GM23338 (cell line): ENCODE measurements at places on chromosomes 16 and 17. TPM values are rescaled to one million over a fixed set of nuclear protein-coding genes. Genes with fewer than 3 reads are reported as not detected.

Gene OTOP2
- not detected in 2 replicates for polyA plus RNA-seq

Gene KRTAP2-2
- not detected in 2 replicates for polyA plus RNA-seq

Gene KIF18B
- polyA plus RNA-seq = 13.5 and 14.1 TPM in 2 replicates

Gene PIRT
- polyA plus RNA-seq = not detected in 2 replicates

Gene RHBDL3
- 2.0 and 2.3 TPM in 2 replicates for polyA plus RNA-seq

Gene TMEM208
- polyA plus RNA-seq = 82.3 and 89.7 TPM in 2 replicates

DNA sequence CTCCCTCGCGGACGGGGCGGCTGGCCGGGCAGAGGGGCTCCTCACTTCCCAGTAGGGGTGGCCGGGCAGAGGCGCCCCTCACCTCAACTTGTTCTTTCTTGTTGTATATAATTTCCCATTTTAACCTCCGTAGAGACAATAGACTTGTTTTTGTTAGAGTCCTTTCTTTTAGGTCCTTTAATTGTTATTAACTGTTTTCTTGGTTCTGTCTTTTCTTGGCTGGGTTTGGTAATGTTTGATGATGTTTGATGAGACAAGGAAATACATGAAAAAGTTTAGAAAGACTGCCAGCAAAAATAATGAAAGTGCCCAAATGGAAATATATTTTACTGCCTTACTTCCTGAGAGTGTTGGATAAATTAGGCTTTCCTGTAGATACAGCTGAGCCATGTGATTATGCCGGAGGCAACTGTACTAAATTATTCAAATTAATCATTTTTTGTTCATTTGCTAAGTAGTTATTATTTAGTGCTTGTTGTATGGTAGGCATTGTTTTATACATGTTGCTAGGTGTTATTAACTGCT is 30.9 kb downstream of the PRPSAP2 start:
- no peak for DNase-seq
- H3K4me1 ChIP-seq = no peaks in the 10 kb centered on the region
- no peak overlapping the region for H3K27ac ChIP-seq

DNA sequence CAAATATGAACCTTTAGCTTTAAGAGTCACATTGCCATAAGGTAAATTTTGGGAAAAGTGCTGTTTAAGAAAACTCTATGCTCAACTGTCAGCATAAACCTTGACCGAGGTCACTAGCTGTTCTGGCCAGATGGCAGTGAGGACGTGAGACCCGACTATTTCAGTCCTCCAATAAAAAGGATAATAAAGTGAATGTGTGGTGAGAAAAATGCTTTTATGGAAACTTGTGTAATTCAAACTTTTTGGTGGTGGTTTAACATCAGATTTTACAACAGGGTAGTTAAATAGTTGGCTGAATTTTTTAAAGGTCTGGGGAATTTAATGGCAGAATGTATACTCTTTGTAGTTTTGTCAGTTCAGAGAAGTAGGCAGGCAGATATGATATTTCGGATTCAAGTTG is 391.1 kb downstream of the PMP22 start:
- no peak for DNase-seq
- no peaks in the 10 kb centered on the region for H3K36me3 ChIP-seq
- no peak overlapping the region for H3K4me3 ChIP-seq
- no peak overlapping the region for H3K27ac ChIP-seq
- no peaks in the 10 kb centered on the region for H3K27me3 ChIP-seq

- peak overlapping the region; percentile 97 for H3K27ac ChIP-seq
- H3K27me3 ChIP-seq = no peaks in the 10 kb centered on the region
- DNase-seq = peak; percentile 74
- H3K4me1 ChIP-seq = peaks cover 31% of the 10 kb centered on the region
Observed at GRCh38 chr17:45171338-45172231, 9.9 kb downstream of the HEXIM2 start.

DNA sequence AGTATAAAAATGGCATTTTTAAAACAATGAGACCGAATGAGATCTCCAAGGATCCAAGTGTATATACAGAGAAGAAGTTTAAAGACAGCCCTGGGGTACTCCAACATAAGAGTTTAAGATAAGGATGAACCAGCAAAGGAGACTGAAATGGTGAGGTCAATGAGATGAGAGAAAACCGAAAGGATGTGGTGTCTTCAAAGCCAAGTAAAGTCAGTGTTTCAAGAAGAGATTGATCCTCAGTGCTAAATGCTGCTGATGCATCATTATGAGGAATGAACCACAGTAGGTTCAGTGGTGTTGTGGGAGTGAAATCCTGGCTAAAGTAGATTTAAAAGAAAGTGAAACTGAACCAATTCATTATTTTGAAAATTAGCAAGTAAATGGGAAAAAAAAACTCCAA is 38.1 kb upstream of the NLK start:
- no peak overlapping the region for H3K27ac ChIP-seq
- H3K4me3 ChIP-seq = no peak overlapping the region
- H3K4me1 ChIP-seq = no peaks in the 10 kb centered on the region
- no peaks in the 10 kb centered on the region for H3K27me3 ChIP-seq

GRCh38 chr17:64783031-64783461 is 120.9 kb upstream of the SMURF2 start:
- H3K27ac ChIP-seq = no peak overlapping the region
- H3K27me3 ChIP-seq = peaks cover 45% of the 10 kb centered on the region

DNA sequence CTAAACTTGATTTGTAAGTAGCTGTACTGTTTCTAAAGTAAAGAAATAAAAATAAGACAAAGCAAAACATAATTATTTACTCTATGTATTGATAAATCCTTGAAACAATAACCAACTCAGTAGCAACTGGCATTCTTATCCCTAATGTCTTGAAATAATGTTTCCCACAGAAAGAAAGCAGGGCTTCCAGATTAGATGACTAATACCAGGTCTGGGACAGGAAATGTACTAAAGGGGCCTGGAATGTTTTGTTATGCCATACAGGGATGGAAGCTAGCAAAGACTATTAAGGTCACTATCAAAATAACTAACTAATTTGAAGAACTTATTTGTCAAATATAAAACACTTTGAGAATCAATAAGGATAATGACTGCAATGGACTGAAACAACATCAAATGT is 82.1 kb downstream of the CFDP1 start:
- no peaks in the 10 kb centered on the region; the same call in 1 of the 2 replicates for H3K4me1 ChIP-seq
- H3K4me3 ChIP-seq = no peak overlapping the region
- no peaks in the 10 kb centered on the region for H3K27me3 ChIP-seq
- DNase-seq = no peak

GRCh38 chr17:80792373-80792781 is 199.3 kb upstream of the CHMP6 start:
- no peaks in the 10 kb centered on the region for H3K27me3 ChIP-seq
- DNase-seq = no peak
- H3K27ac ChIP-seq = no peak overlapping the region
- H3K36me3 ChIP-seq = no peaks in the 10 kb centered on the region; the same call in 1 of the 2 replicates

GRCh38 chr16:11916524-11917285 is 949 bp upstream of the GSPT1 start:
- peak overlapping the region; percentile 40 for H3K4me3 ChIP-seq
- peaks cover 25% of the 10 kb centered on the region for H3K4me1 ChIP-seq
- H3K27me3 ChIP-seq = no peaks in the 10 kb centered on the region
- H3K27ac ChIP-seq = peak overlapping the region; percentile 16; the same call in 1 of the 2 replicates
